Right forelimb (tissue), 1 donor: ENCODE measurements at places on chromosomes 12 and 14.

- no peak for DNase-seq
These were observed 462.2 kb upstream of the TMPO start for GRCh38 chr12:98053202-98053601.

DNA sequence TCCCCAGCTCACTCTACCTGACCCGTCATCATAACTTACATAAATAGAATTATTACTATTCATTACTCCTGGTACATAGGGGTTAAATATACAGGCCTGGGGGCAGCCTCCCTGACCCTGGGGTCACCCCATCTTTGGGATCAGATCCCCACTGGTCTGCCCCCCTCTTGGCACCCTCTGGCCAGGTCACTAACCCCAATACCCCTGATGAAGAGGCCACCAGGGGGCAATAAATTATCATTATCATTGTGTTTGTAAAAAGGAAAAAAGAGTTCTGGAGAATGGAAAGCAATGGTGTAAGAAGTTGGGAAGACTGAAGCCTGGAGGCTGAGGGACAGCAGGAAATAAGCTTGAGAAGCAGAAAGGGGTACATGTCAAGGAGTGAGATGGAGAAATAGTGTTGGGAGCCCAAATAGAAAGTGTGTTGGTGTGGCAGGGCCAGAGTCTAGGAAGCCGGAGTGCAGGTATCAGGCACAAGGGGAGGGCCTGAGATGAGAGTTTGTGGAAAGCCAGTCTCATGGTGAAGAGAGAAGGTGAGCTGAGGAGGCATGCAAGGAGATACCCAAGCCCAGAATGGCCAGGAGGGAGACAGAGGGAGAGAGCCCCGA is 6.1 kb upstream of the AAAS start:
- DNase-seq = no peak

DNA sequence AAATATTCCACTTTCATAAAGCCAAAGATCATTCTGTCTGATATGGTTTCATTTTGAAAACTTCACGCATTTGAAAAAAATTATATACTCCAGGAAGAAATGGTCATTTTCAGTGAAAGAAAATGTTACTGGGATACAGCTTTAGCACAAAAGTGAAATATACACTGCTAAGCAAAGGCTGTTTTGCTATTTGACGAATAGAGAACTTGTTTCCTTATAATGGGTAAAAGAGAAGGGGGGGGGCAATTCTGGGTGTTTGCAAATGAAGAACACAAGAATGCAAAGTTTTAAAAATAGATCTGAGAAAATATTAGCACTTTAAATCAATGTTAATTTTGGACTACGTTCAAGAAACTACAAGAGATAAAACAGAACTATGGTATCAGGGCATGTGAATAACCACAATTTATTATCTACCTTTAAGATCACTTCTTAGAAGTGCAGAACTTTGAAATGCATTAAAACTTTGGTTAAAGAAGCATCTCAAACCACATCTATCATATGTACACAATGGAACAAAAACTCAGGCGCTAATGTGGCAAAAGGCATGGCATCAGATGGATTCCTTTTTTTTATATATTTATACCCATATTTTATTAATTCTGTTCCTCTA is 51.1 kb downstream of the EFCAB11 start:
- no peak for DNase-seq

DNA sequence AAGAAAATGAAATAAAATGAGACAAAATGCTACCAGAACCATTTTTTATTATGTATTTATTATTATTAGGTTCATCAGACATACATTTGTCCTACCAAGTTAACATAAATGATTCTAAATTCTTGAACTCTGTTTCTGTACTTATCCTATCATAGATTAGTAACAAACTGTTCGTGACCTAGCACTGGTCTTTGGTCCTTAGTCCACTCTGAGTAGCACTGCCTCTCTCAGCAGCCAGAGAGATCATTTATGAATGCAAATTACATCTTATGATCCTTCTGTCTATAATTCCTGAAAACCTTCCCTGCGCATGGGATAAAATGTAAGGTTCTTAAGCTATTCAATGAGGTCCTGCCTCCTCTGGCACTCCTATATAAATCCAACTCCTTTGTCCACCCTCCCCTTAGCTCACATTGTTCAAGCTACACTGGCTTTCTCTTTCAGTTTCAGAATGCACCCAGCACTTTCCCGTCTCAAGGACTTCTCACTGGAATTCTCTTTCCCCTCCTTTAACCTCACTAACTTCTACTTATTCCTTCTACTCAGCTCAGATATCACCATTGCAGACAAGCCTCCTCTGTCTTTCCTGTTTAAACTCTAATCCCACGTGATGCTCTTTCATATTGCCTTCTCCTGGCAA is 17.1 kb downstream of the PDZRN4 start:
- DNase-seq = no peak

GRCh38 chr14:58866391-58866790 is 228.6 kb downstream of the DACT1 start:
- DNase-seq = no peak

GRCh38 chr12:132835076-132836025 is 6.7 kb upstream of the GOLGA3 start:
- DNase-seq = no peak

DNA sequence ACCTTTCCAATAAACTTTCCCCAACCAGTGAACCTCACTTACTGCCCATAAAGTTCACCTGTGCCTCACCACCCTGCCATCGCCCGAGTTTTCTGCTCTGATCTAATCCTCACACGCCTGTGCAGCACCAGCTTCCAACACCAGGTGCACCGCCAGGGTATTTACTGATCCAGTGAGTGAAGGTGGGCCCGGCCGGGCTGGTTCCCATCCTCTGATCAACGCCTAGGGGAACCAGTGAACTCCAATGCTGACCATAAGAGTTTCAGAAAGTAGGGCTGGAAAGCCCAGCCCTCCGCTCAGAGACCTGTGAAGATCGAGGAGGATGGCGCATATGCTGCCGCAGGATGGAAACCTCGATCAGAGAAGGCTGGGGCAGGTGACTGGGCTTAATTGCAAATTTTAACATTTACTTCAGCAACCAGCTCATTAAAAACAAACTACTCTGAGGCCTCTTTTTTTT is 685 bp upstream of the MYL6B start:
- DNase-seq = no peak

DNA sequence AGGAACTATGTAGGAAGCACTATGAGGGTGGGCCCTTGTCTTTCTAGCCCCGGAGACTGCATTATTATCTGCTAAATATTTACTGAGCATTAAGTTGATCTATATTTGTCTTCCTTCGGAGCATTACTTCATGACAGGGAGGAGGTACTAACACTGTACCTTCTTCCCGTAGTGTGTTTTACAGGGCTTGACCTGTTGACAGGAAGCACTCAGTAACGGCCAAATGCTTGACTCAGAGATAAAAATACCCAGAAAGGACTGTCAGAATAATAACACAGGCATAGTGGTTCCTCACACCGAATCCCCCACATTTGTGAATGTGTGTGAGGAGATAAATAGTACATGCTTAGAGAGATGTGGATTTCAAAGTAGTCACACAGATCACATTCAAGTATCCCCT is 466.6 kb downstream of the EGLN3 start:
- no peak for DNase-seq

- no peak for DNase-seq
These were observed 65.7 kb downstream of the STAB2 start for GRCh38 chr12:103652808-103653207.

DNA sequence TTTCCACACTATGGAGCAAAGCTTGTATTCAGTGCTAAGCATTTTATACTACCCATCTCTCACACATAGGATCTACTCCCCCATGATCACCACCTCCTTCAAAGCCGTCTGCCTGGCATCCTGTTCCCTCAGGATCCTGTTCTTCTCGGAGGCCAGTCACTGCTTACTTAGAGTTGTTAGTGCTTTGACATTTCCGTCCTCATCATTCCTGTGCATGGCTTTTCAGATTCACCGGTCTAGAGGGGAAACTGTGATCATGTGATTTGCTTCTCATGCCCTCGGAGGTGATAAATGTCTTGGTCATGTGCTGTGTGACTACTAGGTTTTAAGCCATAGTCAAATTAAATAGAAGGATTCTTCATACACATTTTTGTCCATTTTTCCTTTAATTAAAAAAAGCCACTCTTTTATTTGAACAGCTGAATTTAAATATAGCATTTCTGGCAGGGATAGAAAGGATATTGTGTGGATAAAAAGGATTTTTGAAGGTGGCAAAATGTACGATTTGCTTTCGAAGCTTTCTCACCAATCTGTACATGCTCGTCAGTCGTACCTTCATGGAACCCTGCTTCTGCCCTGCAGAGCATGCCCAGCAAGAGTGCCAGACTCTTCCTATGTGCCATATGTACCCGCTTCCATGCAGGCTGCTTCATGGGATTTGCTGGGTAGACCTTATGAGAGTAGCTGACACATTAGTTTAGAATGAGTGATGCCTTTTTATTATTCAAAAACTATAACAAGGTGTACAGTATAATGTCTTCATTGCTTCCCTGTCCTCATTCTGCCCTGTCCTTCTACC is 53.3 kb downstream of the BMAL2 start:
- no peak for DNase-seq

- DNase-seq = no peak
These were observed 182.9 kb downstream of the MON2 start for GRCh38 chr12:62649412-62650138.

- DNase-seq = peak; percentile 61
These were observed 16.1 kb upstream of the KRT80 start for GRCh38 chr12:52207895-52208294.

DNA sequence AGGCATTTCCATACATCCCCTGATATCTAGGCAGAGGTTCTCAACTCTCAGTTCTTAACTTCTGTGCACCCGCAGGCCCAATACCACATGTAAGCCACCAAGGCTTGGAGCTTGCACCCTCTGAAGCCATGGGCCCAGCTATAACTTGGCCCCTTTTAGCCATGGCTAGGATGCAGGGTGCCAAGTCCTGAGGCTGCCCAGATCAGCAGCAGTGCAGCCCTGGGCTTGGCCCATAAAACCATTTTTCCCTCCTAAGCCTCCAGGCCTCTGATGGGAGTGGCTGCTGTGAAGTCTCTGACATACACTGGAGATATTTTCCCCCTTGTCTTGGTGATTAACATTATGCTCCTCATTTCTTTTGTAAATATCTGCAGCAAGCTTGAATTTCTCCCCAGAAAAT is 110.3 kb upstream of the CNTN1 start:
- DNase-seq = no peak

- no peak for DNase-seq
These were observed 36.2 kb upstream of the GNG2 start for GRCh38 chr14:51824191-51824590.

- DNase-seq = no peak
These were observed 18.8 kb downstream of the TTC7B start for GRCh38 chr14:90797451-90797850.

DNA sequence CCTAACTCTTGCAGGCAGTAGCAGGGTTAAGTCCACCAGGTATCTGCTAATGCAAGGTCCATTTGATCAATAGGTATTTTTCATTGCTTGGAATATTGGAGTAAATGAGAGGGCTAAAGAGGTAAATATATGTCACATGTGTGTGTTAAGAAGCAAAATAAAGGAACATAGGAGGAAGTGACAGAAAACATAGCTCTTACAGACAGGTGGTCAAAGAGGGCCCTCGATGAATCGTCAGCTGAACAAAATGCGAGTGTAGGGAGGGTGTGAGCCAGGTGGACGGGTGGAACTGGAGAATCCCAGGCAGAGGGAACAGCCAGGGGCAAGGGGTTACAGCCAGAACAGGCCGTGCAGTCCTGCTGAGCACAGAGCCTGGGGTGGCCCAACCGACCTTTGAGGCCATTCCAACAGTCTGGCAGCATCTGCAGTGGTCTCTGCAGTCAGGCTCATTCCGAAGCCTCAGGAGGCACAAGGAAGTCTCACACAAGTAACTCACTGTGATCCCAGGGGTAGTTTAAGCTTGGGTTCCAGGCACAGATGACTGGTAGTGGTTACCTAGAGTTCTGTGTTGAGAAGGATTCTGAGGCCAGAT is 43.2 kb downstream of the CCDC88C start:
- no peak for DNase-seq

- DNase-seq = no peak
These were observed 275.8 kb downstream of the SLC6A15 start for GRCh38 chr12:84636801-84637290.

DNA sequence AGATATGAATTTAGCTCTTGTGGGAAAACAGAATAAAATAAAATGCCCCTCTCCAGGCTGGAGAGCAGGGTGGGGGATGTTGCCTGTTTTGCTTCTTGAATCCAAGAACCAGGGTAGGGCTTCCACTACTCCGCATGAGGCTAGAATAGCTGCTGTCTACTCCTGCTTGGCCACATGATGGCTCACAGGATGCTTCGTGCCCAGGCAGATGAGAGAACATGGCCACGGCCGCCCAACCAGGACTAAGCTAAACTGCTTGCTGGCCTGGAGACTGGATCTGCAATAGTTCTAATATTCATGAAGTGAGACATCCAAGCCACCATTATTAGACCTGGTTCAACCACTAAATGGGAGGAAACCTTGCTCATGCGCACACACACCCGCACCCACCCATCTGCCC is 122.2 kb upstream of the METAP2 start:
- DNase-seq = no peak

DNA sequence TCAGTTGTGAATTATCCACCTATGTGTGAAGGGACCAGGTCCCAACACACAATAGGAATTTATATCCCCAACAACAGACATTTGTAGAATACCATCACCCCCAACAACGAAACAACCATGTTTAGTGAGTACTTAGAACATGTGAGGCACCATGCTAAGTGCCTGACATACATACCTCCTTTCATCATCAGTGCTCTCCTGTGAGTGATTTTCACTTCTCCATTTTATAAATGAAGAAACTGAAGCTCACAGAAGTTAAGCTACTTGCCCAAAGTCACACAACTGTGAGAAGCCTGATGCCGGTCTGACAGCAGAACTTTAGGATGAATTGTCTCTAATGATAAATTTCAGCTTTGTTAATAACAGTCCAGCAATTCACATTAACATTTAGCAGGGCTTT is 35.4 kb downstream of the SPTB start:
- no peak for DNase-seq

DNA sequence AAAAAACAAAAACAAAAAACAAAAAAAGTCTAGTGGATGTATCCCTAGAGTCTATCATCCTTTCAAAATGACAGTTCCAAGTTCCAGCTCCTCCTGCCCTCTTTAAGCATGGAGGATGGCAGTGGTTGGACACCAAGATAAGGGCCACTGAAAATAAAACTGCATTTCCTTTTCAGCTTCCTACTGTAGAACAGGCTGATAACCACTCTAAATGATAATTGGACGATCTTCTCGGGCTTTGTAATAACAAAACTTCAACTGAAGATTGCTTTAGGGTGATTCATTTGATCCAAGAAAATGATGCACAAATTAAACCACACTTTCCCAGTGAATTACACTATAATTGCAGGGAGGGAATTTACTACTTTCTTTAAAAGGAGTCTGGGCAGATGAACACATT is 42.2 kb upstream of the CRACR2A start:
- DNase-seq = no peak

- no peak for DNase-seq
These were observed 47.3 kb upstream of the SRP54 start for GRCh38 chr14:34935488-34935887.

DNA sequence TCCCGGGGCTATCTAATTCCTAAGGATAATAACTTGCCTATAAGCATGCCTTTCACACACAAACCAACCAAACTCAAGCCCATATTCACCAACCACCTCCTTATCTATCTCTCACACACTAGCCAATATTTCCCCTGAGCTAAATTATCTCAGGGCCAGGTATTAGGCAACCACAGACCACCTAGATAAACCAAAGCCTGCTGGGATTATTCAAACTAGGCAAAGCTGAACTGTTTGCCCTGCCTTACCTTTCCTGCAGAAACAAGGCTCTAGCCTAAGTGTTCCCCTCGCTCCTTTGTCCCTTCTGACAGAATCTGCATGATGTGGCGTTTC is 114.7 kb upstream of the EEA1 start:
- DNase-seq = no peak
